ENCODE measurements at places on chromosomes 5 and 9.

DNA sequence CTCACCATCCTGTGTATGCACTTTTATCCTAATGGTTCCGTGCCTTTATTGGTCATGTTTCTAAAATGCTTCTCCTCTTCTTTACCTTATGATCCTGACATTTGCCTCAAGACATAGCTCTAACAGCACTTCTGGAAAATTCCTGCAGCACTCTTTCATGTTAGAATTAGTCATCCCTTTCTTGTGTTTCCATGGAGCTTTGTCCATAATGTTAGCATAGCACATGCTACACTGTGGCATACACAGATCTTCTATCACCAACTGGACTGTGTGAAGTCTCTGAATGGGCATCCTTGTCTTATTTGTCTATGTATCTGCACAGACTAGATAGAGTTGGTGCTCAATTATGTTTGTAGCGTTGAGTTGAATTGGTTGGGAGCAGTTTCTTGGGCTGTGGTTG lies 2.0 kb downstream of the SCGB3A2 start:
- DNase-seq = no peak

- no peak for DNase-seq
Observed at GRCh38 chr5:55701462-55702103, 10.5 kb downstream of the SLC38A9 start.

GRCh38 chr5:74257645-74258313 lies 382.7 kb downstream of the ENC1 start:
- DNase-seq = no peak

- DNase-seq = no peak
Observed at GRCh38 chr5:24232929-24233498, 411.8 kb downstream of the CDH10 start.

- DNase-seq = no peak
Observed at GRCh38 chr5:143004361-143005145, 234.4 kb downstream of the ARHGAP26 start.

- no peak for DNase-seq
Observed at GRCh38 chr5:2094616-2094995, 211.9 kb upstream of the IRX4 start.
